Bronchial epithelial cell (primary cell): ENCODE measurements at places on chromosomes 16 and 17.

DNA sequence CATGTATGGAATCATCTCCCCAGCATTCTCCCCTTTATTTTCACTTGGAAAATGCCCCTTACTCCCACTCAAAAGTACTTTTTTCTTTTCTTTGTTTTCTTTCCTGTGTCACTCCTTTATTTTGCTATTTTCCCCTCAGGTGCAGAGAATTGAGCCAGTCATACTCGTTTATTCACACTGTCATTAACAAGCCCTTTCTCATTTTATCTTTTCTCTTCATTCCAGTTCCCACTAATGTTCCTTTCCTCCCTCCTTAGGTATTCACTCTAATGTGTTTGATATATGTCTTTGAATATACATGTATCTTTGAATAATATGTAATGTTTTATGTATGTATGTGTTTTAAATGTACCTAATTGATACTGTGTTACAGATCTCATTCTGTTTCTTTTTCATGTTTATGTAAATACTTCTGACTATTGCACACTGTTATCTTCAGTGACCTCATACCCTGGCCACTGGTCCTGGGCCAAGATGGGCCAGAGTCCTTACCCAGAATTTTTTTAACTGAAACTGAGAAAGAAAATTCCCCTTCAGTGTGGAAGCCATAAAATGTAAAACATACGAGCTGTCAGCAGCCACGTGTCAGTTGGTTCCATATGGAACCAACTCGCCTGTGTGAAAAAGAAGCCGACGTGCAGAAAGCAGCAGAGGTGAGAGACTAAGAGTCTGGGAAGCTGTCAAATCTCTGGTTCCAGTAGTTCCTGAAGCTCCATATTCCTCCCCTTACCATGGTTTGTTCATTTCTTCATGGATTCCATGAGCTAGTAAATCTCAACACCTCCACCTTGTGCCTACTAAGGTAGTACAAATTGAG, 5.8 kb downstream of the SRR start:
- no peak for DNase-seq

- no peak for DNase-seq
Measured at GRCh38 chr17:64565563-64565962, 58.8 kb downstream of the CEP95 start.

- no peak for DNase-seq
Measured at GRCh38 chr17:45940826-45941225, 46.5 kb downstream of the MAPT start.

DNA sequence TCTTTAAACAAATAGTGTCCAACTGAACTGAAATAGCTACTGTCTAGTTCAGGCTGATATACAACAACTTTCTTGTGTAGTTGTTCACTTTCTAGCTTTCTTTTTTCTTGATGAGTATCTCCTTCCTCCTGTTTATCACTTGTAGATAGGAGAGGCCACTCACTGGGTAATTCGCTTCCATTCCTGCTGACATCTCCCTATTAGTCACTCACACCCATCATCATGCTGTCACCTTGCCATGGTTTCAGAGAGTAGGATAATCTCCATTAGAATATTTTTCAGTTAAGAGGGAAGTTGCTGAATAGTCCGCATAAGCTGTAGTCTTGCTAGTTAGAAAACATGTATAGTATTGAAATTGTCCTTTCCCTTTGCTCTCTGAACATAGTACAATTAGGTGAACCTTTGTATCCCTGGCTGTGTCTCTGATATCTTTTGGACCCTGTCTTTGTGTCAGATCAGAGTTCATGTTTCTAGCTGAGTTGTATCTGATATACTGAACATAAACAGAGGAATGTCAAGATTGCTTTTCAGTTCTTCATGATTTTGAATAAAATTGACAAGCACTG, 64.4 kb upstream of the RASL10B start:
- peak; percentile 40 for DNase-seq

- DNase-seq = no peak
Measured at GRCh38 chr17:66379544-66379943, 77.1 kb downstream of the PRKCA start.

DNA sequence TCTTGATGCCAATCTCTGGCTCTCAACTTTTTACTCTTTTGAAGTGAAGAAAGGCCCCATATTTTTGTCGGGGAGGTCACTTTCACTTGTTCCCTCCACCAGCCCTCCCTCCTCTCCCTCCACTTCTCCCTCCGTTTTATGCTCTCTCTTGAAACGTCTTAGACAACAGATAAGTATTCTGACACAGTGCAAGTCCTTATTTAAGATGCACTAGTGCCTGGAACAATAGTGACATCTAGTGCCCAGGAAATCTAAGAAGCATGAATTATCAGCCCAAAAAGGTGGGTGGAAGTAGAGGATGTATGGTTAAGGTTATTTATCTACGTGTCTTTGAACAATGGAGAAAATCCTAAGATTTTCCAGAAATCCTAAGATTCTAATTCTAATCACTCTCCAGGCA, 17.9 kb downstream of the PSME3IP1 start:
- peak; percentile 77 for DNase-seq

- DNase-seq = peak; percentile 89
Measured at GRCh38 chr17:50817838-50818237, 17.5 kb upstream of the WFIKKN2 start.

DNA sequence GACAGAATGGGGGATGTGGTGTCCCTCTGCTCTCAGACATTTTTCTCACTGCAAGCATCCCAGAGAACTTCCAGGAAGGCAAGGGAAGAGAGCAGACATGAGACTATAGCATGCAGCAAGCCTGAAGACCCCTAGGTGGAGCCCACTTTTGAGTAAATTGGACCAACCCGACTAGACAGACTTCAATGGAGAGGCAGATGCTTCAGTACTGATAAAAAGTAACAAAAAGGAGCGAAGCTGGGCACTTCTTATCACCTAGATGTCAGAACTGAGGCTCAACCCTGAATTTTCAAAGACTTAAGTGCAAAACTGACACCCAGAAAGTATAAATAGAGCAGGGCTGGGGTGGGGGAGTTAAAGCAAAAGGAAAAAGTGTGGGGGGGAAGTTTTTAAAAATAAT, 130.8 kb downstream of the PMP22 start:
- DNase-seq = no peak

DNA sequence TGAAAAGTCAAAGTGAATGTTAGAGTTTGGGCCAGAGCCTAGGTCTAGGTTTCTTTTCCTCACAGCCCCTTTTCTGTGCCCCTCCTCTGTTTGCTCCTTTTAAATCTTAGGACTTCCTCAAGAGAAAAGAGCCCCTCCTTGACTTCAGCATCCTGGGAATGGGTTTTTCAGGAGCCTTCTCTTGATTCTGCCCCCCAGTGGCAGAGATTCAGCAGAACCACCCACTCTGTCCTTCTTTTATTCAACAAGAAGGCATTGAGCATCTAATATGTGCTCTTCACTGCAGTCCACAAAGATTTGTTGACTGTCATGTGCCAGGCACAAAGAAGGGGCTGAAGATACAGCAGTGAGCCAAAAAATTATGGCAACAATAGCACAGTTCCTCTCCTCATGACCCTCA, 270.8 kb upstream of the CDH5 start:
- no peak for DNase-seq

DNA sequence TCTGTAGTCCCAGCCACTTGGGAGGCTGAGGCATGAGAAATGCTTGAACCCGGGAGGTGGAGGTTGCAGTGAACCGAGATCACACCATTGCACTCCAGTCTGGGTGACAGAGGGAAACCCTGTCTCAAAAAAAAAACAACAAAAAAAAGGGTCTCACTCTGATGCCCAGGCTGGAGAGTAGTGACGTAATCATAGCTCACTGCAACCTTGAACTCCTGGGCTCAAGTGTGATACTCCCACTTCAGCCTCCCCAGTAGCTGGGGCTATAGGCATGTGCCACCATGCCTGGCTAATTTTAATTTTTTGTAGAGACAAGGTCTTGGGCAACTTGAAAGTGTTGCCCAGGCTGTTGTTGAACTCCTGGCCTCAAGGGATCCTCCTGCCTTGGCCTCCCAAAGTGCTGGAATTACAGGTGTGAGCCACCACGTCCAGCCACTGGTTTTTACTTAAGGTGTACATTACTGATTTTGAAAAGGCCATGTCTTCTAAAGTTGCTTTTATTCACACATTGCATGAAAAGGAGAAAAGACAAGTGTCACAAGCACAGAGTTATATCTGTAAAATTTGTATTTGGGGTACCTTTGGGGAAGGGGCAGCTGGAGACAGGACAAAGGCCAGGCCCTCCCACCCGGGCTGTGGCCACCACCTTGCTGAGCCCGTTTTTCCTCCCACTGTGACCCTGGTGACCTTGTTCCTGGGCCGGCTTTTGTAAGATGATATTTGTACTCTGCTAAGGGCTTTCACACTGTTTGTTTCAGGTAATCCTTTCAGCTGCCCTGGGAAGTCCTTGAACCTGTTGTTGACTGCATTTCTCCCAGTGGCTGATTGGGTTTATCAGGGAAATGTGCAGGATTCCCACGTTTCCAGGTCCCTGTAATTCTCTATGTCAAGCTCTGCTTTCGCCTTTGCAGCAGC, 11.5 kb downstream of the GPT2 start:
- no peak for DNase-seq

- DNase-seq = no peak
Measured at GRCh38 chr17:4675791-4676190, 28.1 kb downstream of the PELP1 start.

DNA sequence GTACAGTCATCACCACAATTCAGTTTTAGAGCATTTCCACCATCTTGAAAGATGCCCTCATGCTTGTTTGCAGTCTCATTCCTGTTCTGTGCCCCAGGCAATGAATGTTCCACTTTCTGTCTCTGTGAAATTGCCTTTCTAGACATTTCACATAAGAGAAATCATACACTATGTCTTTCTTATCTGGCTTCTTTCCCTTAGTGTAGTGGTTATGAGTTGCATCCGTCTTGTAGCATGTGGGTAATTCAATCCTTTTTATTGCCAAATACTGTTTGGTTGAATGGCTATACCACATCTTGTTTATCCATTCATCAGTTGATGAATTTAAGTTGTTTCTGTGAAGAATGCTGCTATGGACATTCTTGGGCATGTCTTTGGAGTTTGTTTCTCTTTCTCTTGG, 132.5 kb upstream of the PLCG2 start:
- peak; percentile 80 for DNase-seq

GRCh38 chr17:81399481-81400153, 4.4 kb downstream of the BAHCC1 start:
- no peak for DNase-seq

GRCh38 chr17:12693640-12694039, 27.9 kb downstream of the MYOCD start:
- no peak for DNase-seq

- DNase-seq = peak; percentile 12
Measured at GRCh38 chr16:56193951-56194726, 2.9 kb downstream of the GNAO1 start.

DNA sequence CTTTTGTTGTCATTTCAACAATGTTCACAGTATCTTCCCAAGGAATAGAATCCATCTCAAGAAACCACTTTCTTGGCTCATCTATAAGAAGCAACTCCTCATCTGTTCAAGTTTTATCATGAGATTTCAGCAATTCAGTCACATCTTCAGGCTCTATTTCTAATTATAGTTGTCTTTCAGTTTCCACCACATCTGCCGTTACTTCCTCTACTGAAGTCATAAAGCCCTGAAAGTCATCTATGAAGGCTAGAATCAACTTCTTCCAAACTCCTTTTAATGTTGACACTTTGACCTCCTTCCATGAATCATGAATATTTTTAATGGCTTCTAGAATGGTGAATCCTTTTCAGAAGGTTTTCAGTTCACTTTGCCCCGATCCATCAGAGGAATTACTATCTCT, 102.1 kb downstream of the CDH13 start:
- no peak for DNase-seq
